Activated CD4-positive, alpha-beta T cell treated with anti-CD3 and anti-CD28 coated beads for 48 hours (primary cell): ENCODE measurements at places on chromosomes 11 and 22.

DNA sequence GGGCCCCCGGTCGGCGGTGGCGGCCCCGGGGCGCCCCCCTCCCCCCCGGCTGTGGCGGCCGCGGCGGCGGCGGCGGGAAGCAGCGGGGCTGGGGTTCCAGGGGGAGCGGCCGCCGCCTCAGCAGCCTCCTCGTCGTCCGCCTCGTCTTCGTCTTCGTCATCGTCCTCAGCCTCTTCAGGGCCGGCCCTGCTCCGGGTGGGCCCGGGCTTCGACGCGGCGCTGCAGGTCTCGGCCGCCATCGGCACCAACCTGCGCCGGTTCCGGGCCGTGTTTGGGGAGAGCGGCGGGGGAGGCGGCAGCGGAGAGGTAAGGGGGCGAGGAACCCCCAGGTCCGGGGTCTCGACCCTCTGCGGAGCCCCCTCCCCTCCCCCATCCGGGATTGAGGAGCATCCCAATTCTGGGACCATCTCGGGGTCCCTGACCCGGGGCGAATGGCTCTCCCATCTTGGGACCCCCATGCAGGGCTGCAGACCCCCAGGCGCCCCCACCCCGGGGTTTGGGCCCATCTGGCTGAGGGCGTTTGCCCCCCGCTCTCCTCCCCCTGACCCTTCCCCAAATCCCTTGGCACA is 431 bp downstream of the KMT2A start:
- DNase-seq = peak; percentile 66

DNA sequence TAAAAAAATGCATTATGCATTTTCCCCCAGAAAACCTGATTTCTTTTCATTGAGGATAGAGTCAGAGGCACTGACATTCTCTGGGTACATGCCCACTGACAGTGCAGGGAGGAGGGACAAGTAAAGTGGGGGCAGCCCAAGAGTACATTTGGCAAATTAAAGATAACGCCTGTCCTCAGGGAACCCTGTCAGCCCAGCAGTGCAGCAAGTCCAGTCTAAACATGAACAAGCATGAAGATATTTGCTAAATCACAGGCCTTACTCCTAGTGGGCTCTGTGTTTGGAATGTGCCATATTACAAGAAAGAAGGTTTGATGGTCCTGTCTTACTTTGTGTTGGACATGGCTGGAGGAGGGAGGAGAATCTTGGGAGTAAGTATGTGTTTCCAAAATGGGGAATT is 37.9 kb downstream of the AMOTL1 start:
- no peak for DNase-seq

DNA sequence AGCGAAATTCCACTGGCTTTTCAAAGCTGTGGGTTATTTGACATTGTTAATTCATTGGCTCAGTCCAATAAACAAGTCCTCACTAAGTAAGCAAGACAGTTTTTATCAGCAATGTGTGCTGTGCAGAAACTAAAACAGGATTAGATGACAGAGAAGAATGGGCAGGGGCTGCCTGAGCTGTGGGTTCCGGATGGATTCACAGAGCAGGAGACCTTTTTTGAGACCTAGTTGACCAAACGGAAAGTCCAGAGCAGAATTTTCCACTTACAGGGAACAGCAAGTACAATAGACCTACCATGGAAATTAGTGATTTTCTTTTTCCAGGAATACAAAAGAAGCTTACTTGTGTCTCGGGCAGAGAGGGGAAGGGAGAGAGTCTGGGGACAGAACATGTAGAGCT is 5.2 kb upstream of the KDM4F start:
- DNase-seq = no peak

DNA sequence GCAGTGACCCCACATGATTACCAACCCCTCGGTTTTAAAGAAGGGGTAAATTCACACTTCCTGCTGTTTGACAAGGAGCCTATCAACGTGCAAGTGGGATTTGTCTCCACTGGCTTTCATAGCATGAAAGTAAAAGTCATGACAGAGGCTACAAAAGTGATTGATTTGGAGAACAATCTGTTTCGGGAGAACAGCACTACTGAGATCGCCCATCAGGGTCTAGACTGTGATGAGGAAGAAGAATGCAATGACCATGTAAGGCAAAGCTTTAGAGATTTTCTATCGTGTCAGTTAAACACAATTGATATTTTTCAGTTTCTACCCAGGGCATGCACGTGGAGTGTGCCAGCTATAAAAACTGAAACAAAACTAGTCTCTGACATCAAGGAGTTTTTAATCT is 41.7 kb downstream of the HORMAD2 start:
- peak; percentile 24 for DNase-seq

GRCh38 chr22:39233710-39234471 is 10.9 kb downstream of the PDGFB start:
- DNase-seq = no peak
